Heart right ventricle (tissue), 16 donors: ENCODE measurements at places on chromosomes 6 and 20.

DNA sequence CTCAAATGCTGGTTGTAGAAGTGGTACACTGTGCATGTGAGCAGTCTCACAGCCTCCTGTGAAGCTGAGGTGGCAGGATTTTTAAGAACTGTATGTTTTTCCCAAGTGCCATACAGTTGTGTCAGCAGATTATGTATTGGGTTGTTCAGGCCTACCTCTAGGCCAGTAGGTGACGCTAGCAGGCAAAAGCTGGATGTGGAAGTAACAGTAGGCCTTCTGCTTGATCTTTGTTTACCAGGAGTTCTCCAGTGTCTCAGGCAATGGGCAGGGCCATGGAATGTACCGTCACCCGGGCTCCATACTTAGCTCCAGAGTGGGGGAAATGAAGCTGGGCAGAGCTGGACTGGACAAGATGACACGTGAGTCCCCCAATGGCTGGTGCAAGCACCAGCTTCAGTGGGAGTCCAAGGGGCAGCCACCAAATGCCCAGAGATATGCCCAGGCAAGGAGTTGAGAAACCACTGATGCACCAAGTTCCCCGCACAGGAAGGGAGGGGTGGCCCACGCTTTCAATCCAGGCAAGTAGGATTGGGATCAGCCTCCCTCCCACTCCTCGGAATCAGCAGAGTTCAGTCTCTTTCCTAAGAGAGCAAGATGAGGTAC lies 289.7 kb downstream of the HTR1B start:
- no peak for DNase-seq

DNA sequence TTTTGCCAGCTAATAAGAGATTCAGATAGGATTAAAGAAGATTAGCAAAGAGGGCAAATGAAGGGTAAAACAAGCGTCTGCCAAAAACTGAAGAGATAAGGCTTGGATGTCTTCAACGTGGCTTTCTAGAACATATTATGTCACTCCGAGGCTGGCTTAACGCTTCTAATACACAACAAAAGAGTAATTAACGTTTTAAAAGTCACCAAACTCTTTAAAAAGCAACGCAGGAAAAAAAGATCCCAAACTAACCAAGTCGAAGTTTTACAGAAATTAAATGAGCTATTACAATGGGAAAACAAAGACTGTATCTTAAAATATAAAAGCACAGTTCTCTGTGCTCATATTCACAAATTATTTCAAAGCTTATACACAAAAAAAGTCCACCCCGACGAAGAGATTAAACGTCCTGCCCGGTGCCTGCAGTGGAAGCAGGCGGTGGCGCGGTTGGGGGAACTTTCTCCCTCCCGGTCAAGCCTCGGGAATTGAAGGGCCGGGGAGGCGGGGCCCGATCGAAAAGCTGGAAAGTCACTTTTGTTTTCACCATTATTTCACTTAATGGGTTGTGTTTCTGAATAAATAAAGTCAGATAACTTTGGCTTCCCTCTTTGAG lies 1.2 kb downstream of the MAK start:
- peak; percentile 30 for DNase-seq

- no peak for DNase-seq
These were observed 93.5 kb upstream of the CCDC28A start for GRCh38 chr6:138680085-138680484.

GRCh38 chr6:11974089-11974488 lies 38.0 kb upstream of the HIVEP1 start:
- DNase-seq = no peak

DNA sequence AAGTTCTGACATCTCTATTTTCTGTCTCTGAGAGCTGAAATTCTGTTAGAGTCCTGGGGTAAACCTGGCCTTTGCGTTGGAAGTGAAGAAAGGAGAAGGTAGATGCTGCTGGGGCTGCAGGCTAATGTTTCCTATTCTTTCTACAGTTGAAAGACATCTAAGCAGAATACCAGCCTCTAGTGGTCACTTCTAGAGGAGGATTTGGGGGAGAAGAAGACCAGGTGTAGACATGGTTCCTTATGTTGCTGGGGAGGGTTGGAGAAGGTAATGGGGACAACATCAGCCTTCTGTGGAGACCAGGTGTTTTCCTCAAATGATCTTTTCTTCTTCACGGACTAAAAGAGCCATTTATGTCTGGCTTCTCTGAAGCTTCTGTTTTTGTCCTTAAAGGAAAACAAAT lies 62.6 kb downstream of the BTBD3 start:
- DNase-seq = no peak

DNA sequence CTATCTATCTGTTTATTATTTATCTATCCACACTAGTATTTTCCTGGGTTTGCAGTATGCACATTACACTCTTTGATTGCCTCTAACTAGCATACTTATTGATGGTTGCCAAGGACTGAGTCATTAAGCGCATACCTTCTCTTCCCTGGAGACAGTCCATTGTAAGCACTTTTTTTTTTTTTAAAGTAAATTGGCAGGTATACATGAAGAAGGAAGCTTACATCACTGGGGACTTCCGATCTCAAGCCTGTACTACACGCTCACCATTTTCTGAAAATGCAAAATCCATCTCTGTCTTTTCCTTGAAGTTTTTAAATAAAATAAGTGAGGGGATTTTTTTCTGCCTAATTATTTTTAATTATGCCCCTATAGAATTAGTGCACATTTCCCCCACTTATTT lies 63.5 kb downstream of the HMGN3 start:
- DNase-seq = no peak

DNA sequence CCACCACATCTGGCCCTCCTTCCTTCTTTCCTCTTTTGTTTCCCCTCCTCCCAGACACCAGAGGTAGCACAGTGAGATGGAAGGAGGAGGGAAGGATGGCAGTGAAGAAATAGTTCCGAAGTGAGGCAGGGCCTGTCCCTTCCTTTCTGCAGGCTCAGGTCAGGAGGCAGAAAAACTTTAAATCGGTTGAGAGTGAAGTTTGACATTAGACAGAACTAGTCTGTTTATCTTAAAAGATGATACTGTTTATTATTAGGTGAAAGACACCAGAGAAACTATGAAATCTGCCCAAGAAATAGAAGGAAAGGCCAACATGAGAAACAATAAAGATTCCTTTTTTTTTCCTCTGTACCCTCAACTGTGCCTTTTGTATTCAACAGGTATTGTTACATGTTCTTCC lies 670.3 kb downstream of the UTRN start:
- DNase-seq = no peak

- DNase-seq = no peak
These were observed 100.7 kb upstream of the HMGN3 start for GRCh38 chr6:79335133-79335674.

- DNase-seq = no peak
These were observed 27.7 kb downstream of the ALDH5A1 start for GRCh38 chr6:24522228-24523176.

GRCh38 chr6:36873612-36874442 lies 776 bp downstream of the PPIL1 start:
- peak; percentile 23 for DNase-seq

GRCh38 chr6:81384921-81385320 lies 367.6 kb downstream of the TENT5A start:
- DNase-seq = no peak

DNA sequence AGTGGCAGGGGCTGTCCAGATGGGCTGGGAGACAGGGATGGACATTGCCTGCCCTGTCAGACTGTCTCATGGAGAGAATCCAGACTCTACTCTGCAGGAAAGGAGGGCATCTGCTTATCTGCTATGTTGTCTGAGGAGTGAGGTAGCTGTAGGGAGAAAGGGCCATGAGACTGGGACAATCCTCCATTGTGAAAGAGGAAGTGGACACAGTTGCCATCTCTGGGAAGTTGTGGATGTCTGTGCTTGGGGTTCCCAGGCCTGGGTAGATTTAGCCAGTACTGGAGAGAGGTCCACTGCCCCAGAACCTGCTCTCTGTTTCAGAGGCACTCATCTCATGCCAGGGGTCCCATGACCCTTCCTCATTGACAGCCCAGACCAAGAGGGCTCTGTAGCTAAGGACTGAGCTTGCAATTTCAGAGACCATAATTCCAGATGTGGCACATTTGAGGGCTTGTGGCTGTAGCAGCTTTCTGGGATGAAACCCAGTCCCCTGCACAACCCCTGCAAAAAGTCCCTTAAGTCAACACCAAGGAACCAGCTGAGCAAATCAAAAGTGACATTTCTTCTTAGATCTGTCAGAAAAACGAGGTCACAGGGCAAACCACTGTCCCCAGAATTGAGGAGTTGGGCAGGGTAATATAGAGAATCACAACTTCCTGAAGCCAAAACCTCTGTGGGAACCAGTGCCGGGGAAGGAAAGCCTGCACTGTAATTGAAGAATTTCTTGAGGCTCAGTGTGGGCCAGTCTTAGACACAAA lies 4.1 kb upstream of the SIRPG start:
- no peak for DNase-seq

GRCh38 chr20:47922269-47922668 lies 137.0 kb upstream of the SULF2 start:
- DNase-seq = no peak

- no peak for DNase-seq
These were observed 45.1 kb downstream of the RIOK1 start for GRCh38 chr6:7434672-7435071.

- DNase-seq = no peak
These were observed 100.5 kb upstream of the QKI start for GRCh38 chr6:163313981-163314380.

- no peak for DNase-seq
These were observed 193.3 kb downstream of the PHACTR1 start for GRCh38 chr6:12909833-12910232.

GRCh38 chr6:129701721-129702455 lies 8.1 kb downstream of the ARHGAP18 start:
- DNase-seq = no peak

- peak; percentile 14 for DNase-seq
These were observed 6.1 kb downstream of the UBD start for GRCh38 chr6:29553268-29554057.

DNA sequence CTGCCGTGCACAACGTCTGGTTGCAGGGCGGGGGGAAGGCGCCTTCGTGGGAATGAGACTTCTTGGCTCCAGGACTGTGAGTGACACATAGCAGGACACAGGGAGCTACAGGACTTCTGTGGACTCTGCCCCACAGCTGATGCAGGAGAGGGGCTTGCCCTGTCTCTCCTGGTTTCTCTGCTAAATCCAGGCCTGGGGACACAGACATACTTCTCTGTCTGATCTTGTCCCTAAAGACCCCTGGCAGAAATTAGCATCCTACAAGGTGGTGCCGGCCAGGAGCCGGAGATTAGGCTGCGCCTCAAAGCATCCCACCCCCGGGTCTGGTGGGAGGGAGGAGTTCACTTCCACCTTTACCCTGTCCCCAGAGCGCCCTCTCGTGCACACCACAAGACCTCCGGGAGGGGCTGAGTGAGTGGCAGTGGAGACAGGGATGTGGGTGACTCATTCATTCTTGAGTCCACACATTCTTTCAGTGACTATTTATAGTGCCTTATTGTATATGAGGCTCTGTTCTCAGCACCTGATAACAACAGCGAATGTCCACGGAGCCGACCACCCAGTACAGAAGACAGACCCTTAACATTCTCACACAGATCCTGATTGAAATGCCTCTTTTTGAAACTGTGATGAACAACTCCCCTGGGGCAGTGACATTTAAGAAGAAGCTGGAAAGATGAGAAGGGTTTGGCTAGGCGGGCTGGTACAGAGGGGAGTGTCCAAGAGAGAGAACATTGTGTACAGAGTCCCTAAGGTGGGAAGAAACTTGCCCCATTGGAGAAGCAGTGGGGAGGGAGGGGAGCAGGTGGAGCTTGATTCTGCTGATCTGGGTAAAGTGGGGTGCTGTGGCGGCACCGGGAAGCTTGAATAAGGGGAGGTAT lies 39.0 kb downstream of the GMPR start:
- DNase-seq = peak; percentile 70

- DNase-seq = no peak
These were observed 54.8 kb downstream of the NFATC2 start for GRCh38 chr20:51487565-51488268.

DNA sequence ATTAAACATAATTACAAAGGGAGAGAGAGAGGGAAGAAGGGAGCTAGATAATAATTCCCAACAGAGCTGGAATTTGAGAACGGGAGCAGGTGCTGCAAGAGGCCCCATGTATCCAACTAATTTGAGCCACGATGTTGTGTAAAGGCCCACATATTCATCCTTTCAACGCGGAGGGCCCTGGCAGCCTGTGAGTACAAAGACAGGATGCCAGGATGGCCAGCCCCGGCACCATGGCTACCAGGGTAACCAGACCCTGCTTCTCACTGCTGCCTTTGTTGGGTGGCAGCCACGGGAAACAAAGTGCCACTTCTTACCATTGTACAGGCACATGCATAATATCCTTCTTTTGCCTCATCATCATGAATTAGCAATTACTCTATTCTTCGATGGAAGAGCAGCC lies 492.0 kb upstream of the NRSN1 start:
- no peak for DNase-seq

DNA sequence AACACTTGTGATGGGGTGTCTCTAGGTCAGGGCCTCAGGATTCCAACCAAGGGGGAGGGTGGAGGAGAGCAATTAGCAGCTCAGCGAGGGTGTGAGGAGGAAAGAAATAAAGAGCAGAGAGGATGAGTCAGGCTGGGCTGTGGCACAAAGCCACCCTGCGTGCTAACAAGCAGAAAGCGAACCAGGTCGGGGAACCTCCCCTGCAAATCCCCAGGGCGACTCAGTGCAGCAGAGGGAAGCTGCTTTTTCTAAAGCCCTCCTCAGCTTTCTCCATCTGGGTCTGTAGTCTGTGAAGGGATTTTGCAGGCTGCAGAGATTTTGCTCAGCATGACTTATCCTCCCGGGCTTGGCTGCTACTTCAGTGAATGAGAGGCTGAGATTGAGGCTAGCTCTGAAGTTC lies 6.6 kb upstream of the SPO11 start:
- no peak for DNase-seq

GRCh38 chr20:62352402-62353288 lies 14.5 kb downstream of the LAMA5 start:
- DNase-seq = peak; percentile 82

- DNase-seq = no peak
These were observed 247.0 kb upstream of the ECI2 start for GRCh38 chr6:4382362-4382853.

DNA sequence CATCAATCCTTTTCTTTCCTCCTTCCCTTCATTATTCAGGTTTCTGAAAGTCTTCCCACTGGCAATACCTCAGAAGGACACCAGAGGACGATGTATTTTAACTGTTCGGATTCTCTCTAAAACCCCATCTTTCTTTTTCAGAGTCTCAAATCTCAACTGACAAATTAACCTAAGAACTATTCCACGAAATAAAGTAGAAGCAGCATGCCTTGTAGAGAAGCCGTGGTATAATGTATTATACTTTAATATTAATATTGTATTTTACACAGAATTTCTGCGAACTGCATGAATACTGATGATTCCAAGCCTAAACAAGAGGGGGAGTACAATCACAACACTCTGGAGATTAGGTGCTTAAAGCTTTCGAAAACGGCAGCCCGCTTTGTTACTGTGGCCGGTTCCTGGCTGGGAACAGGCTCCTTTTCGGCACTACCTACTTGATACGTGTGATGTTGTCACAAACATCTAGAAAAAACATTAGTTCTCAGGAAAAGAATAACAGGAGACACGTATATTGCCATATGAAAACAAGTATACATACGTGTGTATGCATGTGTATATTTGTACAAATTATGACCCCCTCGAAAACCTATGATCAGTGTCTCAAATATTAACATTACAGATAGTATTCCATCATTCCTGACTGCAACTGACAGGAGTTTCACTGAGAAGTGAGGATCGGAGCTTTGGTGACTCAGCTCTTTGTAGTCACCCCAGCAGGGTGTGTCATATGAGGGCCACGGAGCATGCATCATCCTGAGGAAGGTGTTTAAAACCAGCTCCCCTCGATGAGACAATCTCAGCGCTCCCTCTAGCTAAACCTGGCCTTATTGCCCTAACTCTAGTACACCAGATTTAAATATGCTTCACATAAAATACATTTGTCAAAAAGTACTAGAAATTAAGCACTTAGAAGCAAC lies 319.7 kb upstream of the TCF21 start:
- DNase-seq = peak; percentile 16

- no peak for DNase-seq
These were observed 19.7 kb upstream of the SPAG4 start for GRCh38 chr20:35595901-35596300.
